Stimulated activated CD4-positive, alpha-beta T cell treated with anti-CD3 and anti-CD28 coated beads, Interleukin-12 subunit alpha, Interleukin-12 subunit beta, amount 100 ng/mL, for 24 hours (primary cell): ENCODE measurements at places on chromosomes 16 and 17.

DNA sequence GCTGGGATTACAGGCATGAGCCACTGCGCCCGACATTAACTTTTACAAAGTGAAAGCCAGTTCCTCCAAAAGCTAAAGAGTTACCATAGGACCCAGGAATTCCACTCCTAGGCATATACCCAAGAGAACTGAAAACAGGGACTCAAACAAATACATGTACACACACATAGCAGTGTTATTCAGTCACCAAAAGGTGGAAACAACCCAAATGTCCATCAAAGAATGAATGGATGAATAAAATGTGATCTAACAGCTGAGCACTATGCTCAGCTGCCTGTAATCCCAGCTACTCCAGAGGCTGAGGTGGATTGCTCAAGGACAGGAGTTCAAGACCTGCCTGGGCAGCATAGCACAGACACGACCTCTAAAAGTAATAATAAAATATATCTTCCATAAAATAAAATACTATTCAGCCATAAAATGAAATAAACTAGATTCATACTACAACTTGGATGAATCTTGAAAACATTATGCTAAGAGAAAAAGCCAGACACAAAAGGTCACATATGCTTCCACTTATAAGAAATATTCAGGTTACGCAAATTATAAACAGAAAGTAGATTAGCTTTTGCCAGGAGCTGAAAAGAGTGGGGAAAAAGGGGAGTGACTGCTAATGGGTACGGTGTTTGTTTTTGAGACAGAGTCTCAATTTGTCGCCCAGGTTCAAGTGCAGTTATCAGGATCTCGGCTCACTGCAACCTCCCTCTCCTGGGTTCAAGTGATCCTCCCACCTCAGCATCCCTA lies 9.3 kb upstream of the USP7 start:
- no peak for DNase-seq

- DNase-seq = no peak
Observed at GRCh38 chr17:67223924-67224323, 21.1 kb downstream of the HELZ start.

- no peak for DNase-seq
Observed at GRCh38 chr16:55045329-55045728, 114.7 kb downstream of the IRX5 start.

- DNase-seq = no peak
Observed at GRCh38 chr17:17078832-17079231, 36.6 kb downstream of the MPRIP start.

DNA sequence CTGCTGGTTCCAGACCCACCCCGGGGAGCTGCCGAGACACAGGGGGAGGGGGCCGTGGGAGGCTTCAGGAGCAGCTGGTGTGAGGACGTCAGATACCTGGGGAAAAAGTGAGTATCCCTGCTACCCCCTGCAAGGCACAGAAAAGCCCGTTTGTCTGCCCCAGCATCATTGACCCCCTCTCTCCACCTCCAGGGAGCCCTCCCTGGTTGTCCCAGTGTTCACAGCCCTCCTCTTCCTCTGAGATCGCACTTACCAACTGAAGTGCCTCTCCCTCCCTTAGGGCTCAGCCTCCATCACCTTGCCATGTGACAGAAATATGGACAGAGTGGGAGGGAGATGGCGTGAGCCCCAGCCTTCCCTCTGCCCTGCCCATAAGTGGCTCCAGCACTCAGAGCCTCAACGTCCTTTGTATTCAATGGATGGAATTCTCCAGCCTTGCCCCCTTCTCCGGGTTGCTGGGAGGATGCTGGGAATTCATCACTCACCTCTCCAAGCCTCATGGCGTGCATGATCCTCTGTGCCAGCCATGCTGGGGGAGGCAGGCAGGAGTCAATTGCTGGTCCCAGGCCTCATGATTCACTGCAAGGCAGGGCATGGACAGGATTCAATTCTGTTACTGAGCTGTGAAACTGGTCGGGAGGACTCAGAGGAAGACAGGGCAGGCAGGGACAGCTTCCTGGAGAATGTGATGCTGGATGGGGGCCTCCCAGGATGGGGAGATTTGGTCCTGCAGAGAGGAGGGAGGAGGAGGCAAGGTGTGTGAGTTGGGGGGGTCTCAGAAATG lies 14.6 kb downstream of the SPNS3 start:
- DNase-seq = no peak

- no peak for DNase-seq
Observed at GRCh38 chr17:7610641-7611040, 4.1 kb downstream of the FXR2 start.

GRCh38 chr16:57364143-57364542 lies 5.6 kb downstream of the CCL22 start:
- DNase-seq = no peak

DNA sequence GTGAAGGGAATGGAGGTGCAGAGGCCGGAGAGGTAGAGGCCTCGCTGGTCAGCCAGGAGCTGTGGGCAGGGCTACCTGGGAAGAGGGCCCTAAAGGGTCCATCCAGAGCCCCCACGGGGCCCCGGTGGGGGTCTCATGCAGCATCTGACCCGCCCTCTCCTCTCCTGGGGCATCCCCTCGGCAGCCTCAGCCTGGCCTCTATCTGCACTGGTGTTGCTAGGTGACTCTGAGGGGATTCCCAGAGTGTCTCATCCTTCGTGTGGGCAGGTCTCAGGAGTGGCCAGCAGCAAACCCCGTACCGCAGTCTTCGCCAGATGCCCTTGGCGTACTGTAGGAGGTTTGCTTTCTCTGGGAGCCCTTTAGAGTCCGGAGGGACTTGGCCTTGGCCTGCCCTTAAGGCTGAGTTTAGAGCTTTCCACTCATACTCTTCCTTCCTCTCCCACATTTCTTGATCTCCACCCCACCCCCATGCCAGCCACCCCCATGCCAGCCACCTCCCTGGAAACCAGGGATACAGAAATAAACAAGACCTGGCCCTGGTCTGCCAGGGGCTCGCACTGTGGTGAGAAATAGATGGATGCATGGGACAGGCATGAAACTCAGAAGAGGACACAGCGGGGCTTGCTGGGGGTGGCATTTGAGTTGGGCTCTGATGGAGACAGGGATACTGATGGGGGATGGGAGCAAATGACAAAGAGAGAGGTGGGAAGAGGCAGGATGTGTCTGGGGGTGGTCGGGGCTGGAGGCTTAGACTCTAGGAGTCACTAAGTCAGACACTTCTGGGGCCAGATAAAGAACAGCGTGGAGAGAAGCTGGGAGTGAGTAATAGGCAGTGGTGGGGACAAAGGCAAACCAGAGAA lies 9.9 kb downstream of the SLC5A10 start:
- DNase-seq = no peak

- no peak for DNase-seq
Observed at GRCh38 chr17:30263552-30264333, 28.0 kb downstream of the BLMH start.

DNA sequence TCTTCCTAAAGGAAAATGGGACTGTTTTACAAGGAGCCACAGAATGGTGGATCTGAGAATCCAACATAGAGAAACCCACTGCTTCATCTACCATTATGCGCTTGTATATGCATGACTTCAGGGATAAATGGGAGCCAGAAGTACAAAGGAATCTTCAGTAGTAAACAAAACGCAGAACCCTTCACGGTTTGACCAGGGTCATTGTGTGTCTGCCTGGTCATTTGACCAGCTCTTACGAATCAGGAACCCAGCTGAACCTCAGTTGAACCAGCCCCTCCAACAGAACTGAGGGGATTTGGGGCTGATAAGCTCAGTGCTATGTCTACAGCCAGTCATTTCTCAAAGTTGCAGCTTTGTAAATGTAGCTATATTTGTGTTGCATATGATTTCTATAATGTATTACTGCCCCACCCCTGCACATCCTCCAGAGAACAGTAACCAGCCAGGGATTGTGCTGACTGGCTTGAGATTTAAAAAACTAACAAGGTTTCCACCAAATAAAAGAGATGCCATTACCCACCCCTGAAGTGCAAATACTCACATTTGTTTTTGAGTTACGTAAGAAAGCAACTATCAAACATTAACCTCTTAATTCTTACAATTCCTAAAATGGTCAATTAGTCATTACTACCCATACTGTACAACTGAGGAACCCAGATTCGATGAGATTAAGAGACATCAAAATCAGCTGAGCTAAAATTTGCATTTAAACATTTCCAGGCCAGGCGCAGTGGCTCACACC lies 6.3 kb downstream of the CMTM4 start:
- DNase-seq = no peak

DNA sequence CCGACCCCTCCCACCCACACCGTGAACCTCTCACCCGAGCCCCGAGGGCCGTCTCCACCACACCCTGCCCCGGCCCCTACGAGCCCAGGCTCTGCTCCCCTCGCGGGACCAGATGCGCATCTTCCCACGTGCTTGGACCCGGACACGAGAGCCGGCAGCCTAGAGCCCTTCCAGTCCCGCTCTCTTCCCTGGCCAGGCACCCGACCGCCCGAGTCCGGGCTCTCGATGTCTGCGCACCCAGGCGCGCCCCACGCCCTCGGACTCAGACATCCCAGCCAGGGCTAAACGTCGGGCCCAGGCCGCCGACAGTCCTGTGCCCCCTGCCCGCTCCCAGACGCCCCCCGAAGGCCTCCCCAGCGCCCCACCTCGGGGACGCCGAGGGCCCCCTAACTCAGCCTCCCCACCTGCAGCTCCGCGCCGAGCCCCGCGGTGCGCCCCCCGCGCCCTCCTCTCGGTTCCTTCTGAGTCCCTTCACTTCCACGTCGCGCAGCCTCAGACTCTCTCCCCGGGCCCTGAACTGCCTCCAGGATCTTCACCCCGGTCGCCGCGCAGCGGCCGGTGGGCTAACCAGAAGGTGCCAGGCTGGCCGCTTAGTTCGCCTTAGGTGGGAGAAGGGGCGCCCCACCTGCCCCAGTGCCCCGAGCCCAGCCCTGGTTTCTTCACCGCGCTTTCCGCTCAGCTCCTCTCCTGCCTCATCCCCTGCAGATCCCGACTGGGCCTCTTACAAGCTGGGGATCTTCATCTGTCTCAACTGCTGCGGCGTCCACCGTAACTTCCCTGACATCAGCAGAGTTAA lies 688 bp downstream of the ADAP2 start:
- no peak for DNase-seq

- DNase-seq = peak; percentile 13
Observed at GRCh38 chr16:4200000-4200780, 41.7 kb downstream of the SRL start.

GRCh38 chr17:15654886-15655561 lies 29.1 kb downstream of the TRIM16 start:
- no peak for DNase-seq

- DNase-seq = no peak
Observed at GRCh38 chr17:78049609-78050008, 78.9 kb downstream of the TMC6 start.

- DNase-seq = peak; percentile 40
Observed at GRCh38 chr16:2154533-2155090, 970 bp upstream of the TRAF7 start.

- DNase-seq = no peak
Observed at GRCh38 chr17:29042026-29042678, 789 bp upstream of the PIPOX start.

DNA sequence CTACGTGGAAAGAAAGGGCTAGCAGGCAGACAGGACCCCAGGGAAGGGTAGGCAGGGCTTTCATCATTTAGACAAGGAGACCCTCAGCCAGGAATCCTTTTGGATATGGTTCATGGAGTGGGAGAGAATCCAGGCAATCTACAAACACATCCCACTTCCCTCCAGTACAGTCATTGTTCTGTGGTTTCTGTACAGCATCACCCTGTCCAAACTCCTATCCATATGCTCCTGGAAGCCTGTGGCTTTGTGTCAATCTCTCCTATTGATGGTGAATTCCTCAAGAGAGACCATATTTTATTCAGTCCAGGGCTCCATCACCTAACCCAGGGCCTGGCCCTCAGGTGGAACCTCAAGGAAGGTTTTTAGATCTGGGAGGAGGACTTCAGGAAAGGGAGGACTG lies 99.2 kb downstream of the SPACA3 start:
- no peak for DNase-seq

- peak; percentile 10 for DNase-seq
Observed at GRCh38 chr17:1298606-1299005, 19.1 kb downstream of the TRARG1 start.

DNA sequence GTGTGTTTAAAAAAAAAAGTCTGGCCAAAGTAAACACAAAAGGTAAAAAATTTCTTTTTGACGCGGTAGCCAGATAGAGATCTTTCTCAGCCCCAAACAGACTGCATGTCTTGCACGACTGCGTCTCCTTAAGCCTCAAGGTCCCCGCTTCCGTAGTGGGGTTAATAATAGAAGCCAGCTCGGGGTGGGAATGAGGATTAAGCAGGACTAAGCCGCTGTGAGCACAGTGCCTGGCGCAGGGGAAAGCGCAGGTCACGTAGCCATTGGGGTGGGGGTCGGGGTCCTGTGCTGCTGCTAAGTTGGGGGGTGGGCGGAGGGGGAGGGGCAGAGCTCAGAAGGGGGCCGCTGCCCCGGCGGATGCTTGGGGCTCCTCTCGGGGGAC lies 521 bp downstream of the GGA2 start:
- DNase-seq = peak; percentile 10

DNA sequence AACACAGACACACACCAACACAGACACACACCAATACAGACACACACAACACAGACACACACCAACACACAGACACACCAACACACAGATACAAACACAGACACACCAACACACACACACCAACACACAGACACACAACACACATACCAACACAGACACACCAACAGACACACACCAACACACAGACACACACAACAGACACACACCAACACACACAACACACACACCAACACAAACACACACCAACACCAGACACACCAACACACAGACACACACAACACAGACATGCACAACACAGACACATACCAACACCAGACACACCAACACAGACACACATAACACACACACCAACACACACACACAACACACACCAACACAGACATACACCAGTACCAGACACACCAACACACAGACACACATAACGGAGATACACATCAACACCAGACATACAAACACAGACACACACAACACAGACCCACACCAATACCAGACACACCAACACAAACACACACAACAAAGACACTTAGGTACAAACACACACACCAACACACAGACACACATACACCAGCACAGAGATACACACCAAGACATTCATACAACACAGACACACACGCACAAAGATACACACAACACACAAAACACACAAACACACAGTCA lies 2.2 kb downstream of the CDRT4 start:
- no peak for DNase-seq

- DNase-seq = no peak
Observed at GRCh38 chr17:72717676-72718075, 374.8 kb downstream of the SLC39A11 start.

GRCh38 chr16:21984062-21984461 lies 16.9 kb downstream of the PDZD9 start:
- no peak for DNase-seq

DNA sequence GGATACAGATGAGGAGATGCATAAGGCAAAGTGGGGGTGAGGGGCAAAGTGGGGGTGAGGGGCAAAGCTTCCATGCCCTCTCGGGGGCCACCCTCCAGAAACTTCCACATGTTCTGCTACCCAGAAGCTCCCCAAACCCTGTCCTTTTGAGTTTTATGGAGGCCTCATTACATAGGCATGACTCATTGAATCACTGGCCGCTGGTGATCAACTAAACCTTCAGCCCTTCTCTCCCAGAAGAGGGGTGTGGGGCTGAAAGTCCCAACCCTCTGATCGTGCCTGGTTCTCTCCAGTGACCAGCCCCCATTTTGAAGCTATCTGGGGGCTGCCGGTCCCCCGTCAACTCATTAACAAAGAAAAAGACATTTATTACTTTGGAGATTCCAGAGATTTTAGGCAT lies 27.5 kb downstream of the ITGAE start:
- DNase-seq = no peak

- DNase-seq = no peak
Observed at GRCh38 chr16:88510091-88510994, 57.3 kb downstream of the ZFPM1 start.
